HAP-1 (cell line): ENCODE measurements at places on chromosomes 1 and 21.

DNA sequence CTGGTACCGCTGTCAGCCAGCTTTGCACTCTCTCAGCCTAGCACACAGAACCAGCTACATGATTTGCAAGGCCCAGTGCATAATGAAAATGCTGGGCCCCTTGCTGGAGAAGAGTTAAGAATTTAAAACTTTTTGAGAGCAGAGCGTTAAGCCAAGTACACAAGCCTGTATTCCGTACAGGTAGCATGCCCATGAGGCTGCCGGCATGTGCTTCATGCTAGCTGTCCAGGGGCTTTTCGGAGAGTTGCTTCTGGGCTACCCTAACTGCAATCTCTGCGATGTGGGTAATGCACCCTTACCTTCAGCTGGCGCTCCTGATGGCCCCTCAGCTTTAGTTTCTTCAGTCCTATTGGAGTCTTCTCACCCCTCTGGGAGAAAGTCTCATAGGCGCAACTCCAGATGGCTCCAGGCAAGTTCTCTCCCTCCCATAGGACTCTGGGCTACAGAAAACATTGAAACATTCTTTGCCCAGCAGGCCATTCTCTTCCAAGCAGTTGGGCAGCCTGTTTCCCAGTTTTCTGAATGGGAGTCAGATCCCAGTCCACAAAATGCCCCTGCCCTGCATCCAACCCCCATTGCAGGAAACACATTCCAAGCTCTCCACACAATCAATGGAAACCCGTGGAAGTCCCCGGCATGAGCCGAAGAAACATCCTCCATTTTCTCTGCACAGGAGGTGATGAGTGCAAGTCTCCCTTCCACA lies 5.7 kb upstream of the AKT3 start:
- no peak for DNase-seq

DNA sequence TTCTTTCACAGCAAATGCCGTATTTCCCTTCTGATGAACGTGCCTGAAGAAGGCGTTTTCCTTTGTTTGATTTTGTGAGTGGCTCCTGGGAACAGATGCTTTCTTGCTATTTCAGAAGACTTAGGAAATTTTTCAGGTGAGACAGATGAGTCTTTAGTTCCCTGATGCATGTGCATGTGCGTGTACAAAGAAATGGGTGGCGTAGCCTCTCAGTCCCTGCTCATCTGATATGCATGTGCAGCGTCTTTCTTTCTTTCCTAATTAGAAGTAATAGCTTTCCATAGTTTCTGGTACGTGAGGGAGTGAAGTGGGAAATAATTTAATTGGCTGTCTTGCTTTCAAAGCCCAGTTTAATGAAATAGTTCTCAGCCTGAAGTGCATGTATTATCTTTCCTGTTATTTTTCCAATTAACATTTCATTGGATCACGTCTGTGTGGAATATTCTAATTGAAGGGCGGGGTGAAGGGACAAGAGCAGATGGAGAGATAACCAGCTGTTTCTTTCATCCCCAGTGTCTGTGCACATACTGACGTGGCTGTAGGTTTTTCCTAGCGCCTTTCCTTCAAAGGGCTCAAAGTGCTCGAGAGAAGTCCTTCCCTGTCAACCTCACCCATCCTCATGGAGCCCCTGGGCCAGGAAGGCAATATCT lies 104.3 kb downstream of the FAM78B start:
- DNase-seq: no peak

DNA sequence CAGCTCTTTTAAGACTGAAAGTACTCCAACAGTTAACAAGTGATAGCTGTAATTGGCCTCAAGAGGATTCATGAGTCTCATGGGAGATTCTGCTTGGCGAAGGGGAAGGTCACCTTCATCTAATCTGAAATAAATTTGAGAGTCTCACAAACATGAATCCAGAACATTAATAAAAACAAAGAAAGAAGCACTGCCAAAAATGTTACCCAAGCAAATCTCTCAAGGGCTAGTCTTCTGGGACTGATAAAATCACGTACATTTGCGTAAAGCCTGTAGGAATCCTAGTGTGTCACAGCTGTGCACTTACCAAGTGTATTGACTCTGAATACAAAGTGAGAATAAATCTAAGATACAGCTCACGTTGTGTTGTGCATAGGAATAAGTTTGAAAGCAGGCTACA lies 21.2 kb upstream of the NUF2 start:
- DNase-seq: no peak

- no peak for DNase-seq
These were observed 33.2 kb upstream of the MAGOH start for GRCh38 chr1:53271446-53272090.

DNA sequence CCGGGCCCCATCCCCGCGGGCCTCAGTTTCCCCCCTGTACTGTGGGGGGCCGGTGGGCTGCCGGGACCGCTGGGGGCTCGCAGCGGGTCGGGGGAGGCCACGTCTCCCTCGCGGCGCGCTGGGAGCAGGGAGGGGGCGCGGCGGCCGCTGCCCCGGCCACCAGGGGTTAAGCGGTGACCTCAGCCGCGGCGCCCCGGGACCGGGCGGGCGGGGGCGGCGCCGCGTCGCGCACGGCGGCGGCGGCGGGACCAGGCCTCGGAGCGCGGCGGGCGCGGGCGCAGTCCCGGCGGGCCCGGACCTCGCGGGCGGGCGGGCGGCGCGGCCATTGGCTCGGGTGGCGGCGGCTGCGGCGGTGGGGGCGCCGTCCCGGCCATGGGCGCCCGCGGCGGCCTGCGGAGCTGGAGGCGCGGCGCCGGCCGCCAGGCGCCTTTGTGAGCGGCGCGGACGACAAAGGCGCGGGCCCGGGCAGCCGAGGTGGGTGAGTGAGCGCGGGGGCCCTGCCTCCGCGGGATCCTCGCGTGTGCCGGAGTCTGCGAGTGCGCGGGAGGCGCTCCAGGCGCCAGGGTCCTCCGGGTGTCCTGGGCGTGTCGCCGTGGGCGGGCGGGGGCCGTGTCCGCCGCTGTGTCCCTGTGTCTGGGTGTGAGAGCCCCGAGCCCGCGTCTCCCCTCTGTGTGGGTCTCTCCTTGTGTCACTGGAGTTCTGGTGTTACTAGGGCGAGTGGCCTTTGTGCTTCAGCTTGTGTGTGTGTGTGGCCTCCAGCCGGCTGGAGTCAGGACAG lies at the start of gene ARHGEF10L:
Gene ARHGEF10L, plus strand, starts transcription at position 222 of the 778 bp plus-strand sequence. CDS start 40,898 bp downstream, outside the sequence.
- no peak for DNase-seq

- DNase-seq: no peak
These were observed 295.0 kb downstream of the NFIA start for GRCh38 chr1:61377242-61377958.

DNA sequence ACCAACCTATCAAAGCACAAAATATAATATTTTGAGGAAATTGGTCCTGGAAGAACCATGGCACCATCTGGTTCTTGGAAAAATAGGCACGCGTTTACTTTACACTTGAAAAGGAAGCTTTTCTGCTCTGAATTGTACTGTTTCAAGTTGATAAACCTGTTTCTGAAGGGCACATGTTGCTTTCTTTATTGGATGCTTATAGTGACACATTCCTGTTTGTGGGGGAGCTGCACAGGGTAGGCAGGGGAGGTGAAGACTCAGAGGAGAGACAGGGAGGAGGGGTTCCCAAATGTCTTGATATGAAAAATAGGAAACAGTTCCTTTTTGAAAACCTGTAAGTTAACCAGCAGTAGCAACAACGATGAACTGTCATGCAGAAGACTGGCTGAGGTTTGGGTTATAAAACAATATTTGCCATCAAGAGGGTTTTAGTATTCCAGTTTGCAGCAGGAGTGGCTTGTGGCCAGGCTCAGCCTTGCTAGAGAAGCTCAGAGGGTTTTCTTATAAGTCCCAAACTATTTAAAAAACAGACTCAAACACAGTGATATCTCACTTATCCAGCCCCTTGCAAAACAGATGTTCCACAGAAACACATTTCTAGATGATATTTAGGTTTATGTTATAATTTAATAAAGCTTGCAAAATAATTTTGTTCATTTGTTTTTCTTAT lies 127.0 kb upstream of the MROH9 start:
- no peak for DNase-seq

- DNase-seq: no peak
These were observed 29.2 kb downstream of the MAN1C1 start for GRCh38 chr1:25645637-25646400.
